Stimulated activated CD4-positive, alpha-beta T cell treated with anti-CD3 and anti-CD28 coated beads, Interleukin-12 subunit alpha, Interleukin-12 subunit beta, amount 100 ng/mL, for 48 hours (primary cell): ENCODE measurements at places on chromosomes 4 and X.

- no peak for DNase-seq
These were observed 63.4 kb downstream of the DCUN1D4 start for GRCh38 chr4:51906167-51906958.

- DNase-seq, result no peak
These were observed 60.8 kb downstream of the MID1IP1 start for GRCh38 chrX:38862100-38862499.

- DNase-seq, result no peak
These were observed 60.2 kb downstream of the SLC9A7 start for GRCh38 chrX:46698691-46699090.

- no peak for DNase-seq
These were observed 1017.6 kb upstream of the HS3ST1 start for GRCh38 chr4:12446256-12446655.

DNA sequence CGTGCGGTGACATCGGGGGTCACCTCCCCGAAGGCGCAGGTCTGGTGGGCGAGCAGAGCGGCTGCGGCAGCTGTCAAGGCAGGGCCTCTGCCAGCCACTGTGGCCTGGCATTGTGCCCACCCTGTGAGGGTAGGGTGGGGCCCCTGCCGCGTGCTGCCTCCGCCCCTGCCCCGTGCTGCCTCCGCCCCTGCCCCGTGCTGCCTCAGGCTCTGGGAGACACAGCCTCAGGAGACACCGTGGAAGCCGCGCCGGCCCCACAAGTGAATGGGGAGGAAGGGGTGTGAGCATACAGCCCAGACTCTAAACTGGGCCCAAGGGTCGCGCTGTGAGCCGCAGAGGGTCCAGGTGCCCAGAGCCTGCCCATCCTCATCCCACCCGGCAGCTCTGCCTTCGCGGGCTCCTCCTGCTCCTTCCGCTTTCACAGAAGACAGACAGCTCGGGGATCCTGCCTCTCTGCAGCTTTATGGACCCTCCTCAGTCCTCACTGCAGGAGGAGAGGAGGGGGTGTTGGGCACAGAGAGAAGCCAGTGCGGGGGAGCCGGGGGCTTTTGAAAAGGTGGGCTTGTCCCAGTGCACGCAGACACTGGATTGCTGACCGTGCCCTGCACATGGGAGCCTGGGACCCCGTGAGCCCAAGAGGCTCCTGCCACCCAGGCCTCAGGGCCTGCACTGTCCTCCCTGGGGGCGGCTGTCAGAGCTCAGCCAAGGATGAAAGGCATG lies 27.4 kb downstream of the PCGF3 start:
- no peak for DNase-seq

DNA sequence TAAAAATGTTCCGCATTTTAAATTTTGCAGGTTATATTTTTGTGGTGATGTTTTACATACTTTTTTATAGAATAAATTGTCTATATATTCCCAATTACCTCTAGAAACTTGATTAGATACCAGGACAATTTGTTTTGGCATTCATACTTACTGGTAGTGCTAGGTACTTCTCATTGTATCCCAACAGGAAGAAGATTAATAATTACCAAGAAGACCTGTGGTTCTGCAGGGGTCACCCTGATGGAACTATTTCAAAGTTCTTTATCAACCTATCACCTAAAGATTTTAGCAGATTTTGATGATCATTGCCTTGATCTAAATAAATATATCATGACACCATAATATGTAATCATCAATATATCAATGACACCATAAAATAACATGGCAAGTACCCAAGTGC lies 22.5 kb upstream of the FAM9A start:
- no peak for DNase-seq

DNA sequence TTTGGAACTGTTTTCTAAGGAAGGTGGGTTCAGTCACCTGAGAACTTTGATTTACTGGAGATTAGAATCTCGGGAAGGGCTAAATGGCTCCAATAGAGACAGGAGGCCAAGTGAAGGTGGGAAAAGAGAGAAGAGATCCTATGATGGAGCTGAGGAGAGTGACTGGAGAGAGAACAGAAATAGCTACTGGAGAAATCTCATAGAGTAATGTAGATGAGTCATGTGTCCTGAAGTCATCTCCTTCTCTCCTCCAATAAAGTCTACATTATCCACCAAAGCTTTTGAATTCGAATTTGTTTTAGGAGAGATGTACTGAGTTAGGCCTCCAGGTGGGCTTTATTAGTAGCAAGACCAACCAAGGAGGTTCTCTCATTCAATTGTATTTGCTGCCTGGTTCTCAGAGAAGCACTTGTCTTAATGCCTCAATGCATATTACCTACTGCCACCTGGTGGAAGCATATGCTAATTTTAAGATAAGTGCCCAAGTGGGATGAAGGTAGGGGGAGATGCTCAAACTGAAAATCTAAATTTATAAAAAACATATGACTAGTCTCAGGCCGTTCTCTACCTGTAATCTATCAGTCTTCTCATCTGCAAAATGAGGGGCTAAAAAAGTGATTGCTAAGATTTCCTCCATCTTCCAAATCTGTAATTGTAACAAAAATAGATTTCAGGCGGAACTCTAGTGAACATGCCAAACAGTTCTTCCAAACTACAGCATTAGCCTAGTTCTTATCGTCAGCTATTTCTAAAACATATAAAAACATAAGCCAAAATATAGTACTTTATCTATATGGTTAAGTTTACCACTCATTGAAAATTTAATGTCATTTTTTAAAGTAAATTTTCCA lies 24.4 kb downstream of the TXK start:
- no peak for DNase-seq

DNA sequence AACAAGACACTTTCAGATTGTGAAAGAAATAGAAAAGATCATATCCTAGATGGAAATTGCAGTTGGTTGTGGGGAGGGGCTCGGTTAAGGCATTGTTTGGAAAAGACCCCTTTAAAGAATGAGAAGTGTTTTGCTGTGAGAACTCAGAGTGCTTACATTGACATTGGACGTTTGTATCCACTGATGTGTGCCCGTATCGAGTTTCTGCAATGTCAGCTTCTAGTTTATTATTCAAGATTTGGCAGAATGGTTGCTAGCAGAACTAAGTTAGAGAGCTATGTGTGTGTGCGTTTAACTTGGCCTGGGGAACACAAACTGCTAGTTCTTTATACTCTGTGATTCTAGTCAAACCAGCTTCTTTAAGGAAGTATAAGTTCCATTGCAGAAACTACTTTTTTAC lies 2702.5 kb downstream of the PCDH7 start:
- no peak for DNase-seq

DNA sequence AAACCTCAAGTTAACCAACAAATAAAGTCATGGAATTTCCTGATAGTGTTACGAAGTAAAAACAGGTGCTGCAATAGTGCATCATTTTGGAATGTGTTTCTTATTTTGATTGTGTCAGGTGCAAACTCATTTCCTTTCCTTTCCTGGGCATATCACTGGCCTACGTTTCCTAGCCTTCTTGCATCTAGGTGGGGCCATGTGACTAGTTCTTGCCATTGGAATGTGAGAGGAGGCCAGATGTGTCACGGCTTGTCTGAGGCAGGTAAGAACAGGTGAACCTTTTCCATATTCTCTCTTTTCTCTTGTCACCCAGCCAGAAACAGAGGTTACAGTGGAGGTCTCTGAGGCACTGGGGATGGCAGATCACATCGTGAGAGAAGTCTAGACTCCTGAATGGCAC lies 868.0 kb downstream of the RPA4 start:
- DNase-seq, result no peak

GRCh38 chr4:33395731-33396485 lies 2675.7 kb downstream of the PCDH7 start:
- DNase-seq, result no peak

GRCh38 chrX:13059637-13060499 lies 15.4 kb upstream of the FAM9C start:
- DNase-seq, result no peak

DNA sequence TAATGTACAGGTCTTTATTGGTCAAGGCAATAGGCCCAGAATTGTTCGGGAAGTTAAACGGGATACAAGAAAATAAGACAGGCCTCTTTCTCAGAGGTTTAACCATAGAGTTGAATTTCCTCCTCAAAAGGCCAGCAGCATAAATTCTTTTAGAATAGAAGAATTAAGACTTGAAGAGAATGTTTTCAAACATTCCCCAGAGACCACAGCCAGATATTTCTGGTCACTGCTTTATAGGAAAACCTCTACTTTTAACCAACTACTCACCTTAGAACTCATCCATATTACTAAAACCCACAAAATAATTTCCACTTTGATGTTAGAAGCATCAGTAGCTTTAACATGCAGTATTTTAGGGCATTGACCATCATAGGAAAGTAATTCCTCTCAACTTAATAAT lies 317.9 kb downstream of the RAB28 start:
- DNase-seq, result no peak

- DNase-seq, result no peak
These were observed 482.4 kb downstream of the C4orf33 start for GRCh38 chr4:129578336-129578735.

- no peak for DNase-seq
These were observed 39.4 kb upstream of the OCIAD2 start for GRCh38 chr4:48945981-48946380.

DNA sequence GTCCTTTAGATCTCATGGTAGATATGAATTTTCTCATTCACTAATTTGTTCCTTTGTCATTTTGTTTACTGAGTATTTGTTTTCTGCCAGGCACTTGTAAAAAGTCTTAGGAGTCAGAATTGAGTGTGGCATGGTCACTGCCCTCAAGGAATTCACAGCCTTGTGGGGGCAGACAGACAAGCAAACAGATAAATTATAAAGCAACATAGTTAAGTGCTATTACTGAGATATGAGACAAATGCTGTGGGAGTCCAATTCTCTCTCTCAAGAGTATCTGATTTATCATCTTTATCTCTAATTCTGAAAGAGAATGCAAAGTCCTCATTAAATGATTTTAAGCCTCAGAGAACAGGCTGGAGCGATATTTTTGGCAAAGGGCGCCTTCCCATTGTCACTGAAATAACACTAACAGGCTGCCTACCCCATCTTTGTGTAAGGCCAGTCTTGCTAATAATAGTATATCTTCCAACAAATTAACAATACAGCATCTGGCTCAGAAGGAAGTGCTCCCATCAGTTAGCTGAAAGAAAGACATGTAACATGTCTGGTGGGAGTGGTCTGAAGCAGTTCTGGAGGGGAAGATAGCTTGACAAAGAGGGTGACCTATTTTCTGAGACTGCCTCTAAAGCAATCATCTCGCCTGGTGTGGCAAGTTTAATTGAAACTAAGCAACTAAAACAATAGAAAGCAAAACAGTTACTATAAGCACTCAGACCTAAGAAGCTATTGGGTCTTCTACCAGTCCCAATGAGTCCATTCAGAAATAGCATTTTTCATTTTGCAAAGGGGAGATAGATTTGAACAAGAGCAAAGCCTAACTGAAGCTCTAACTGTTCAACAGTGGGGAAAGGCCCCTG lies 61.5 kb upstream of the AMOT start:
- DNase-seq, result no peak

DNA sequence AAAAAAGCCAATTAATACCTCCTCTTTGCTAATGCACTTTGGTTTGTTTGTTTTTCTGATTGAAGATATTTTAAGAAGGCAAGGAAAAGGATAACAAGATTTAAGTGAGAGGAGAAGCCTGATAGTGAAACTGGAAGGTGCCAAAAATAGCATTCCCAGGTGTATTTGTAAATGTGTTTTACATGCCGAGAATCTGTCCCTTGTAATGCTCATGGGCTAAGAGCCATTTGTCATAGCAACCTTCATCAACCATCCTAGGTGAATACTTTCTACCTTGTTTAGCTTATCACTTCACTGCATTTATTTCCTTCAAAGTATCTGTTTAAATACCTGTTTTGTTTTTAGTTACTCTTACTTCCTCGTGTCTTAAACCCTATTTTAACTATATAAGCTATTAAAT lies 127.8 kb downstream of the KCTD8 start:
- DNase-seq, result no peak

- no peak for DNase-seq
These were observed 1.3 kb downstream of the CASP3 start for GRCh38 chr4:184648054-184648312.

GRCh38 chr4:146273204-146273901 lies 59.0 kb downstream of the REELD1 start:
- no peak for DNase-seq
